Stimulated activated CD4-positive, alpha-beta T cell treated with anti-CD3 and anti-CD28 coated beads, Interleukin-4, amount 100 ng/mL, for 48 hours (primary cell): ENCODE measurements at places on chromosomes 13 and 19.

DNA sequence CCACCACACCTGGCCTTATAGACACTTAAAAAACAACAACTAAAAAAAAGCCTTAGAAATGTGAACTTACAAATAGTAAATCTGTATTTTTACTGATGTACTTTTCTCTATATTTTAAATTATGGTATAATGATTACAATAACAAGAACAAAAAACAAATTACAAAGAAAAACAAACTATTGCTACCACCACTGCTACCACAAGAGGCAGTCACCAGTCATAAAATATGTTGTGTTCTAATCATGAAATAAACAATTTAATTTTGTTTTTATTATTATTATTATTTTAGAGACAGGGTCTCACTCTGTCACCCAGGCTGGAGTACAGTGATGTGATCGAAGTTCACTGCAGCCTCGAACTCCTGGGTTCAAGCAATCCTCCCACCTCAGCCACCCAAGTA lies 72.2 kb downstream of the DIAPH3 start:
- DNase-seq = no peak

- DNase-seq = no peak
Observed at GRCh38 chr19:18533058-18533457, 10.3 kb downstream of the FKBP8 start.

- DNase-seq = no peak
Observed at GRCh38 chr19:56547535-56547934, 8.8 kb downstream of the ZFP28 start.

DNA sequence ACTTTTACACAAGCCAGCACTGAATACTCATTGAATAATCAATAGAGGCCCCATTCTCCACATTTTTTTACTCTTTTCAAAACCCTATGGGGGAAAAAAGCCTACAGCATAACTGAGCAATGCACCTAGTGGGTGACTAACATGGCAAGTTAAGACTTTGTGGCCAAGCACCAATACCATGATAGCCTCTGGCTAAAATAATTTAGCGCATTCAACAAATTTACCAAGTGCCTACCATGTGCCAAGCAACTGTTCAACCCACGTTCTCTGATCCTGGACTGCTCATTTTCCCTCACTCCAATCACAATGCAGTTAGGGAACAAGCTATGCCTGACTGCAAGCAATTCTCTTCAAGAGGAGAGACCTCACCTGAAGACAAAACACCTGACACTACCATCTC lies 3.0 kb downstream of the ANKRD10 start:
- DNase-seq = no peak

DNA sequence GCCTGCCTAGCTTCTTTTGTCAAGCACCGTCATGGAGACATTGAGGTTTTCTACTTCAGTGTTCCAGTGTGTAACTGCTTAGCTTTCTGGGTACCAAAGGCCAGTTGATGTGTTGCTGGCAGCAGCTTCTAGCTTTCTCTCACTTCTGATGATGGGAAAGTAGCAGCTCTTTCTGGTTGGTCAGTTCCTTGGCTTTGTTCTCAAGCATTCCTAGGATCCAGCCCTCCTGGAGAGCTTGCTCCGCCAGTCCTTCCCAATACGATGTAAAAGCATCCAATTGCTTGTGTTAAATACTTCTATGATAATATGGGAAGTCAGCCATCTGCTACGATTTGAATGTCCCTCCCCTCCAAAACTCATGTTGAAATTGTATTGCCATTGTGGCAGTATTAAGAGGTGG lies 182.8 kb downstream of the UGGT2 start:
- no peak for DNase-seq

DNA sequence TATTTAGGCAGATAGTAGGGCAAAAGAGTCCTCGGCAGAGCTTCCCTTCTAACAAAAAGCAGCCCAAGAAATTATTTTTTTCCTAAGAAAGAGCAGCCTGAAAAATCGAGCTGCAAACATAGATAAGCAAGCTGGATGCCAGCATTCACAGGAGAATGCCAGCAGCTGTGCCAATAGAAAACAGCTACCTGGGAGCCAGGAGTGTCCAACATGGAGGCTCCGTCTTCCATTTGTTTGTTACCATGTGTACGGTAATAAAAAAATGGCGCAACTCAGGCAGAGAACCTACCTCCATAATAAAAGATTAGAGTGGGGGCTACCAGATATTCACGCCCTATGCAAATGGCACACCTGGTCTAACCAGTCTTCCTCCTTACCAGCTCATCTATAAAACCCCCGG lies 77.6 kb upstream of the IPO5 start:
- DNase-seq = no peak

GRCh38 chr13:114057166-114058050 lies 75.0 kb downstream of the RASA3 start:
- DNase-seq = no peak

DNA sequence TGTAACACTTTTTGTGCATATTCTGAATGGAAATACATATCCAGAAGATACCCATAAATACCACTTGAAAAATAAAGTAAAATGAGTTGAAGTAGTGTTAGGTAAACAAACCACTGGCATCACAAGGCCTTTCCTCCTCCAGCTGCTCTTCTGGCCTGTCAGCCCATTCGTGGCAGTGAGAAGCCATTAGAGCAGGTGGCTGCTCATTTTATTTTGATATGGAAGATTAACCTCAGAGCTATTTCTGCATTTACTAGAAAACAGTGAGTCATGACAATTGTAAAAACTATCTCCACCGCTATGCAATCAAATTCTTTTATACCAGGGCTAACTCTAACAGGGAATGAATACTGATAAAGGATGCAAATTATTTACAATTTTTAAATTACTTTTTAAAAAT lies 2898.1 kb downstream of the PCDH9 start:
- no peak for DNase-seq

- no peak for DNase-seq
Observed at GRCh38 chr19:44605547-44605946, 7.8 kb upstream of the IGSF23 start.

DNA sequence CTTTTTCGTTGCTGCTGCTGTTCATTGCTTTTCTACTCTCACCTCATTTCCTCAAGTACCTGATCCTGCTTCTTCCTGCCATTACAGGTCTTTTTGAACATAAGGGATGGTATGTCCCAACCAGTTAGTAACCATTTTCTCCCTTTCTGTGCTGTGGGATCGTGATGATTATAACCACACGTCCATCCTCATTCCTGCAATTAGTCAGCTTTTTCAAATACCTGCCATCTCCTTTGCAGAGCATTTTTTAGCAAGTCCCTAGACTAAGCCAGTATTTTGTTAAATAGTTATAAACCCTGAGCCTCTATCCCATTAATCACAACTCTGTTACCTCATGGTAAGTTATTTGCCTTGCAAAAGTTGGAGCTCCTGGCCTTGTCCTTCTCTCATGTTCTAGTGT lies 109.2 kb downstream of the FNDC3A start:
- DNase-seq = no peak

DNA sequence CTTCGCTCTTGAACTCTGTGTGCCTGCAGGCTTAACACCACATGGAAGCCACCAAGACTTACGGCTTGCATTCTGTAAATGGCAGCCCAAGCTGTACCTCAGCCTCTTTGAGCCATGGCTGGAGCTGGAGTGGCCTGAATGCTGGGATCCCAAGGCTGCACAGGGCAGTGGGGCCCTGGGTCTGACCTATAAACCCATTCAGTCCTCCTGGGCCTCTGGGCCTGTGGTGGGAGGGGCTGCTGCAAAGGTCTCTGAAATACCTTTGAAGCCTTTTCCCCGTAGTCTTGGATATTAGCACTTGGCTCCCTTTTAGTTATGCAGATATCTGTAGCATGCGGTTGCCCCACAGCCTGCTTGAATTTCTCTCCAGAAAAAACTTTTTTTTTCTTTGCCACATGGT lies 8.2 kb downstream of the TM9SF2 start:
- DNase-seq = no peak

GRCh38 chr13:20696073-20696472 lies 7.4 kb upstream of the IL17D start:
- DNase-seq = no peak

- no peak for DNase-seq
Observed at GRCh38 chr13:30998136-30999088, 66.0 kb downstream of the TEX26 start.

GRCh38 chr13:23753458-23753857 lies 135.7 kb downstream of the MIPEP start:
- DNase-seq = no peak

GRCh38 chr13:38617936-38618335 lies 68.9 kb upstream of the FREM2 start:
- no peak for DNase-seq

DNA sequence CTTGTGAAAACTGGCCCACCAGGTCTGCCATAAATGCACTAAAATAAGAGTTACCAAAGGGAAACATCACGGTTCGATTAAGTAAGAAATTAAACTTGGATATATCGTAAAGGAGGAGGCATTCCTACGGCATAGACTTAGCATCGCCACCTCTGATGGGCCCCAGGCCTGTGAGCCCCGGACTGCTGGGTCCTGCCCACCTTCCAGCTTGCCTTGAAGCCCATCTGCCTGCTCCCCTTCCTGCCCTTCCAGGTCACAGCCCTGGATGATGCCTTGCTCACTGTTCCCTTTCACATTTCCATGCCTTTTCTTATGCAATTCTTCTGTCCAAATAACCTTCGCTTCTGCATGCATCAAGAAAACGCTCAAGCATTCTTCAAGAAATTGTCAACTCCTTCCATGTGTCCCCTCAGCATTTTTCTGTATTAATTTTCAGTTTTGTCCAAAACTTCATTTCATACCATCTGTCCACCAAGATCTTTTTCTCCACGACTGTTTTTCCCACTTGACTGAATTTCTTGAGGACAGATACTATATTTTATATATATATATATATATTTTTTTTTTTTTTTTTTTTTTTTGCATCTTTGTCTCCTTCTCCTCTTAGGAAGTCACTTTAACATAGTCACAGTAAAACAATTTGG lies 91.2 kb downstream of the DOCK9 start:
- DNase-seq = no peak

- no peak for DNase-seq
Observed at GRCh38 chr13:61765181-61765742, 349.6 kb upstream of the PCDH20 start.

DNA sequence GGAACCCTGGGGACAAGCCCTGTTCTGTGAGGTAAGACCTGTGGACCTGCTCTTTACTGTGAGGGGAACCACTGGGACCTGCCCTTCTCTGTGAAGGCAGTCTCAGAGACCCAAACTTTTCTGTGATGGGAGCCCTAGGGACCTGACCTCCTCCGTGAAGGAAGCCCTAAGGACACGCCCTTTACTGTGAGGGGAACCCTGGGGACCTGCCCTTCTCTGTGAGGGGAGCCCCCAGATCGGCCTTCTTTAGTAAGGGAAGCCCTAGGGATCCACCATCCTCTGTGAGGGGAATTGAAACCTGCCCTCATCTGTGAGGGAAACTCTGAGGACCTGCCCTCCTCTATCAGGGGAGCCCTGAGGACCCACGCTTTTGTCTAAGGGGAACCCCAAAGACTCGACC lies 343.5 kb downstream of the UQCRFS1 start:
- no peak for DNase-seq

GRCh38 chr13:69274231-69274630 lies 833.4 kb upstream of the ATXN8OS start:
- DNase-seq = no peak

DNA sequence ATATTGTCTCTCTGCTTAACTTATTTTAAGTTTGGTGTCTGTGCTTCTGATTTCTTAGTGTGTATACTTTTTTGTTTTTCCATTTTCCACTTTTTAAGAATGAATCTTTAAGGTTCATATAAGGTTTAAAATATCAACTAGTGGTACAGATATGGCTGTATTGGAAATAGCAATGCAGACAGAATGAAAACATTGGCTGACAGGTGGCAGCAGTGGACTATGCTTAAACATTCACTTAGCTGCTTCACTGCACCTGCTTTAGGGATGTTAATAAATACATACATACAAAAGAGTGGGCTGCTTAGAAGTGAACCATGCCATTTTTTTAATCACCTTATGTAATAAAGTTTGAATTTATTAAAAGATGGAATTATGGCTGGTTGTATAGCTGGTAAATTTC lies 27.3 kb downstream of the TM9SF2 start:
- DNase-seq = no peak

GRCh38 chr19:31601855-31602254 lies 252.6 kb upstream of the TSHZ3 start:
- no peak for DNase-seq
